CD4-positive, alpha-beta T cell (primary cell): ENCODE measurements at places on chromosomes 13 and 19.

DNA sequence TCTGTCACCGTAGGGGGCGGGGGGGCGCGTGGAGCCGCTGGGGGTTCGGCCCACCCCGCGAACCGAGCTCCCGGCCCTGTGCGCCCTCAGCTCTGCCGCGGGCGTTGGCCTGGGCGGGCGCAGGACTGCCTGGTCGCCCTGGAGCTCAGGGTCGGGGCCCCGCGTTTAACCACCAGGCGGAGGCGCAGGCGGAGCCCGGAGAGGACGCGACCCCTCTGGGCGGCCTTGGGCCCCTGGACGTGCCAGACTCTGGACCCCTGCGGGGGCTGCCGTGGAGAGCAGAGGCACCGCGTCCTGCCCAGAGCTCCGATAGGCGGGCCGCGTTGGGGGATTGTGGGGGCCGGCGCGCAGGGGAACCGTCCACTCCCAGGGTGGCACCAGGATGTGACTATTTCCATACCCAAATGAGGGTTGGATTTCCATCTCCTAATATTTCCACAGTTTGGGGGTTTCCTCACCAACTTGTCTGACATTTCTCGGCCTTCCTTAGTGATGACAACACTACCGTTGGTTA is 13.0 kb upstream of the USP29 start:
- DNase-seq = no peak

GRCh38 chr19:14073925-14074838 is 1.6 kb downstream of the MISP3 start:
- DNase-seq = no peak

DNA sequence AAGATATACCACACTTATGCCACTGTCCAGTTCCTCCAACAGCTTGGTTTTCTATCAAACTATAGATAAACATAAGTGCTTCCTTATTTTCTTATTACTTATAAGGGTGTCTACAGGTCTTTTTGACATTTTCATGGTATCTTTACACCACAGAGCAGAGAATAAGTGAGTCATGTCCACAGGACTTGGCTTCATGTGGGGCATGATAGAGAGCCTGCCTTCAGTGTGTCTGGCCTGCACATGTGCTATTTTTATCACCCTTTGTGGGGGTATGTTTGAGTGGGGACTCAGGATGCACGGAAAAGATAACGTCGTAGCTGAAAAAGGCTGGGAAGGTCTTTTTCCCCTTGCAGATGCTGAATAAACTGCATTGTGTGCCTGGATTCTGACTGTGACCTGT is 8.1 kb upstream of the STOML3 start:
- no peak for DNase-seq

DNA sequence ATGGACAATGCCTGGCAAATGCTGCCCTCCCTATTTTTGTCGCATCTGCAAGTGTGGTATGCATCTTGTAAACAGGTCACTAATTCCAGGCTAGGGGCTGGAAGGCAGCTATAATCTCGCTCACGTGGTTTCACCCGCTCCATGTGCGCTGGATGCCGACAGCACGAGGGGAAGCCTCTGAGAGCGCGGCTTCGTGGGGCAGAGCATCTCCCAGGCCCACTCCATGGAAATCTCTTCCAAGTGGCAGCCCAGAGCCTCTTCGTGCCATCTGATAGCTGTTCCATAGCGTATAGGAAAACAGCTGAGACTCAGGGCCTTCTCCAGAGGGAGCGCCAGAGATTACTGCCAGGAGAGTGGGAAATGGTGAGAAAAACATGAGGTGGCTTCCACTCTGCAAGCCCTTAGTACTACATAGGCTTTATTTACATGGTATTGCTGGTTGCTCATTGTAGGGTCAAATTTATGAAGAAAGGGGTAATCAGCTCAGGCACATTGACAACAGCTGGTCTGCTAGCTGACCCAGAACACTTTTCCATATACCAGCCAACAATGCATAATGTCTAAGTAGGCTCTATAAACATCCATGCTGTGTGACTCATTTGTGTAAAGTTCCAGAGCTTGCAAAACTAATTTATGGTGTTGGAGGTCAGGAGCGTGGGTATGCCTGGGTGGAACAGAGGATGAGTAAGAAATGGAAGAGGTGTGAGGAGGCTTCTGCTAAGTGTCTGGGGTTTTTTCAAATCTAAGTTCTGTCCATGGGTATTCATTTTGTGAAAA is 165.2 kb downstream of the SHISA2 start:
- DNase-seq = no peak

DNA sequence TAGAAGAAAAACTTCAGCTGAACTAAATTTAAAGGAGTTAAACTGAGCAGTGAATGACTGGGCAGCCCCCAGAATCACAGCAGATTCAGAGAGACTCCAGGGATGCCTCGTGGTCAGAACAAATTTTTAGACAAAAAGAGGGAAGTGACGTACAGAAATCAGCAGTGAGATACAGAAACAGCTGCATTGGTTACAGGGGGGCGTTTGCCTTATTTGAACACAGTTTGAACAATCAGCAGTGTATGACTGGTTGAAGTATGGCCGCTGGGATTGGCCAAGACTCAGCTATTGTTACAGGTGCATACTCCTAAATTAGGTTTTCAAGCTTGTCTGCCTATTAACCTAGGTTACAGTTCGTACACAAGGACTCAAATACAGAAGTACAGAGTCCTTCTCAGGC is 2.2 kb upstream of the SPRYD7 start:
- no peak for DNase-seq

- no peak for DNase-seq
These were observed 9.5 kb downstream of the MEF2B start for GRCh38 chr19:19160461-19161035.

GRCh38 chr13:59879281-59879680 is 284.4 kb downstream of the DIAPH3 start:
- no peak for DNase-seq

DNA sequence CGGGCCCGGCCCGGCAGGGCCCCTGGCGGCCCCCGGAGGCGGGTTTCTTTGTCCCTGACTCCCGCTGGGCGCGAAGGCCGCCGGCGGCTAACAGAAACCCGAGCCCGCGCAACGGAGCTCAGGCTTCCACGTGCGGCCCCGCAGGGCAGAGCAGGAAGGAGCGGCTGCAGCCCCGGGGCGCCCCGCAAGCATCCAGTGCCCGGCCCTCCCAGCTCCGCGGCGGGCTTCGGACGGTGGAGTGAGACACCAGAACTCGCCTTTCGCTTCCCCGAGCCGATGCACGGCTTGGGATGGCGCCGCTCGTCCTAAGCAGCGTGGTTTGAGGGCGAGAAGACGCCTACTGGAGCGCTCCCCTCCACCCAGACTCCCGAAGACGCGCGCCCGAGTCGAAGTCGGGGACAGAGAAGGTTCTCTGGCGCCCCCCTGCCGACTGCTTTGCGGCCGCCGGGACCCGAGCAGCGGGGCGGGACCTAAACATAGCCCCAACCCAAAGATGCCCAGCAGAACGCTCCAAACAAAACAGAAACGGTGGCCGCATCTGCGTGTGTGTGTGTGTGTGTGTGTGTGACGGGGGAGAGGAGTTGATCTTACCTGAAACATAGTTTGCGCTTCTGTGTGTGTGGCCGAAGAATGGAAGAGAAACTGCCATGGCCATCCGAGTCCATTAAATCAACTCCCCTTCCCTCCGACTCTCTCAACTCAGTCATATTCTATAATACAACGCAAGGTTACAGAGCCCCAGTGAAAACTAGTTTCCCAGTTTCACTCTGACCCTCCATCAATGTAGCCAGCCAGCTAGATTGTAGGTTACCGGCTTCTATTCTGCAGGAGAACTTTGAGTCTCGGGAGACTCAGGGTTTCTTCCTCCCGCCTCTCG is 629 bp upstream of the FGF9 start:
- peak; percentile 50 for DNase-seq

- no peak for DNase-seq
These were observed 5.5 kb upstream of the PSPN start for GRCh38 chr19:6381030-6381750.
